ENCODE measurements at places on chromosomes 3 and 15.

- no peak for DNase-seq
Measured at GRCh38 chr15:75669191-75669878, 21.6 kb downstream of the SNX33 start.

GRCh38 chr3:143648218-143648617 lies 200.1 kb downstream of the SLC9A9 start:
- DNase-seq: no peak

GRCh38 chr3:187012609-187013051 lies 82.3 kb downstream of the ST6GAL1 start:
- no peak for DNase-seq

- no peak for DNase-seq
Measured at GRCh38 chr3:175246766-175247165, 387.6 kb downstream of the NAALADL2 start.

GRCh38 chr15:80925597-80926059 lies 64.0 kb downstream of the MESD start:
- no peak for DNase-seq

DNA sequence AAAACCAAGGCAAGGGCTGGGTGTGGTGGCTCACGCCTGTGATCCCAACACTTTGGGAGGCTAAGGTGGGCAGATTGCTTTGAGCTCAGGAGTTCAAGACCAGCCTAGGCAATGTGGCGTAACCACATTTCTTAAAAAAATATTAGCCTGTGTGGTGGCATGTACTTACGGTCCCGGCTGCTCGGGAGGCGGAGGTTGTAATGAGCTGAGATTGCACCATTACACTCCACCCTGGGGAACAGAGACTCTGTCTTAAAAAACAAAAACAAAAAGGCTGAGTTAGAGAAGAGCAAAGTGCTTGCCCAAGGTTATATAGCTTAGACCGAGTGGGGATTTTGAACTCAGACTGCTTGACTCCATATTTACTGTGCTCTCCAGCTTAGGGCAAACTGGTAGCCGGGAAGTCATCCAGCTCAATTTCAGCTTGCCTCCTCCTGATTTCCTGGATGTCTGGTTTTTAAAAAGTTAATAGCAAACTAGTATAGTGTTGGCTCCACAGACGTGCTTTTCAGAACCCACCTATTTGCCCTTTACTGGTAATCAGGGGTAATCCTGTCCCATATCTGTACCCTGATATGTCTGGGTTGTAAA lies 138.9 kb downstream of the CACNA1D start:
- DNase-seq: no peak

DNA sequence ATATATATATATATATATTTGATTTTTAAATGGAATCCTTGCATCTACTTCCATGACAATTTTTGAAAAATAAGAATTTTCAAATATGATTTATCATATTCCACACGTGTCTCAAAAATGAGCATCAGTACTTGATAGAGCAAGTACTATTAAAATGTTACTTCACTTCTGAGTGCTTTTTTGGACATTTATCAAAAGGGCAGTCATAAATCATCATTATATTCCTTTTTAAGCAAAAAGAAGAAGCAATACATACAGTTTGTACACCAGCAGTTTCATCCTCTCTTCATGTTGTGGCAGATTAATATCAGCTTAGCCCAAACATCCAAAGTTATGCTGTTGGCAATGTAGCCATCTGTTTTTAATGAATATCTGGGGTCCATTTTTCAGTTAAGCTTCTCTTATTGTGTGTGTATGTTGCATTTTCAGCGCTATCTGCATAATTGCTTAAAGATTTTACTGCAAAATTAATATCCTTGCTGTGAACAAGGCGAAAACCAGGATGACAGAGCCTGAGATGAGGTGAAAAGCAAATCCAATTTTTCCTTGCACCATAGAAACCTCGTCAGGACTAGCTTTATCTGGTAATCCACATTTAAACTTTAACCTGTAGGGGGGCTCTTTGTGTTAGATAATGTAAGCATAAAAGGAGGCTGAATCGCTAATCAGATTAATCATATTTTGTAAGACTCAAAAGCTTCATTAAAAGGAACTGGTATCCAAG lies 604.9 kb upstream of the AGTR1 start:
- no peak for DNase-seq

DNA sequence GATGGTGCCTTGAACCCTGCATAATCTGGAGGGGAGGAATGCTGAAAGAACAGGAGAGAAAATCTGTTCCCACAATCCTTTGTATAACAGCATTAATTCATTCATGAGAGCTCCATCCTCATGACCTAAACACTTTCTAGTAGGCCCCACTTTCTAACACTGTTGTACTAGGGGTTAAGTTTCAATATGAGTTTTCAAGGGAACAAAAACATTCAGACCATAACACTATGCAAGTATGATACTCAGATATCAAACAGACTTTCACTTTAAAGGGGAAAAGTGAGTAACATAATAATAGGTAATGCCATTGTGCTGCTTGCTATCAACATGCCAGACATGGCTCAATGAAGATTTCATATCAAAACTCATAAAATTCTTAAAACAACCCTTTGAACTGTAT lies 32.4 kb upstream of the PLSCR2 start:
- no peak for DNase-seq

Data from HEK293T (cell line).